Left ventricle myocardium superior (tissue), 1 donor: ENCODE measurements at places on chromosomes 2 and 18.

DNA sequence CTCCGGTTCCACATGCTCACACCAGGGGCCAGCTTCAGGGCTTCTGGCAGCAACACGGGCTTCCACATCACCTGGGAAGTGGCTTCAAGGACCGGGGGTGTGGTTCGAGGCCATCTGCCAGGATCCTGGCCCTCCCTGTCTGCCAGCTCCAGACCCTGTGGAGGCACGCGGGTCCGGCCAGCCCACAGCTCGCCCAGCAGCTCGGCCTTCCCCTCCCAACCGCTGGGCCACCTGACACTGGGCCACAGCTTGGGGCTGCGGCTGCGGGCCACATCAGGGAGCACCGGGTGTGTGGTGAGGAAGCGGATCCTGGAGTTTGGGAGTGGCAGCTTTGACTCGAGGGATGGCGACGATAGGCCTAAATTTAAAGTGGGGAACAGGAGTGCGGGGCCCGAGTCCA is 7.0 kb downstream of the C2orf81 start:
- no peak for DNase-seq

GRCh38 chr2:241129086-241129871 is 20.0 kb downstream of the PASK start:
- no peak for DNase-seq

GRCh38 chr2:221568299-221568698 is 3.8 kb downstream of the EPHA4 start:
- DNase-seq: no peak

- no peak for DNase-seq
Observed at GRCh38 chr2:151614606-151615306, 119.5 kb downstream of the NEB start.

- DNase-seq: no peak
Observed at GRCh38 chr2:65456886-65457285, 24.5 kb upstream of the SPRED2 start.

- DNase-seq: peak; percentile 56
Observed at GRCh38 chr2:215269397-215270117, 42.3 kb upstream of the ATIC start.

GRCh38 chr2:69776886-69777785 is 35.2 kb downstream of the ANXA4 start:
- no peak for DNase-seq

- no peak for DNase-seq
Observed at GRCh38 chr2:124804014-124804940, 779.2 kb downstream of the CNTNAP5 start.

- no peak for DNase-seq
Observed at GRCh38 chr2:119753041-119753929, 6.4 kb upstream of the PTPN4 start.

- no peak for DNase-seq
Observed at GRCh38 chr2:47039913-47040562, 115.1 kb downstream of the STPG4 start.

DNA sequence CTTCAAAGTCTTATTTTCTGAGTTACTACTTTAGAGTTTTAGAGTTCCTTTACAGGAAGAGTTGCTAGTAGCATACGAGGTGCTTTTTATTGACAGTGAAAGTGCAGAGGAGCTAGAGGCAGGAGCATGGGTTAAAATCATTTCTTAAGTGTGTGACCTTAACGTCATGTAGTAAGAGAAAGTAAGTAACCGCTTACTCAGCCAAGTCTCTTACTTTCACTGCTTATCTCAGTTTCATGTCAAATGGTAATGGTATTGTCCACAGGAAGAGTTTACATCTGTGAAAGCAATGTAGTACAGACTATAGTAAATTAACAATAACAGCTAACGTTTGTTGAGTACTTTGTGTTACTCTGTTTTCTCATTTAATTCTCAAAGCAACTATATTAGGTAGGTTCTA is 12.6 kb downstream of the NDUFAF7 start:
- no peak for DNase-seq

GRCh38 chr2:126753501-126754212 is 97.7 kb downstream of the GYPC start:
- no peak for DNase-seq

DNA sequence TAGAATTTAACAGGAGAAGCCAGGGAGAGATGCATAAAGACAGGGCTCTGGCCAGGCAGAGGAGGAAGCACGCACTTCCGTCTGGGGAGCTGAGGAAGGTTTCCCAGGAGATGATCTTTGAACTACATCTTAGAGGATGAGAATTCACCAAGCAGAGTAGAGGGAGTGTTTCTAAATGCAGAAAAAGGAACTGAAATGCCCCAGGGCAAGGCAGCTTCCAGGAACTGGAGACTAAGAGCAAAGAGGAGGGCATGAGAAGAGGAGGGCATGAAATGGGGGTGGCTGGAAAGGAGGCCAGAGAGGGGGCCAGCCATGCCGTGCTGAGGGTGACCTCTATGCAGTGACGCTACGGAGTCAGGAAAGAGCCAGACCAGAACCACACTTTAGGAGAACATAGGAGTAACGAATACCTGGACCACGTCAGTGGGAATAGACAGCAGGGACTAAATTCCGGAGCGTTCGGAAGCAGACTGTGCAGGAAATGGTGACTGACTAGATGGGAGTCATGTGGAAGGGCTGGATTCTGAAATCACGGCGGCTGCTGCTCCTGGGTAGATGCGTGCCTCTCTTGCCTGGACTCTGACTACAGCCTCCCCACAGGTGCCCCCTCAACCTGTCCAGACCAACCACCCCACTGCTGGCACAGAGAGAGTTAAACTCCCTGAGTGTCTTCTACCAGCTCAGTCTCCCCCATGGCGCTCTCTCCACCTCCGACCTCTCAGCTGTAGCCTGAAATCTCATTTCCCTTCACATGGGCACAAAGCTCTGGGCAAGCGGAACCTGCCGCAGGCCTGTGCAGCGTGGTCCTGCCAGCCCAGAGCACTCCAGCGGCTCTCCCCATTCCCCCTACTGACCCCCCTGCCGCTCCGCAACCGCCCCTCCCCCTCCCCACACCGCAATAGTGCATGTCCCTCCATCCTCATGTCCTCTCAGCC is 87.0 kb upstream of the RTN4 start:
- DNase-seq: peak; percentile 30

DNA sequence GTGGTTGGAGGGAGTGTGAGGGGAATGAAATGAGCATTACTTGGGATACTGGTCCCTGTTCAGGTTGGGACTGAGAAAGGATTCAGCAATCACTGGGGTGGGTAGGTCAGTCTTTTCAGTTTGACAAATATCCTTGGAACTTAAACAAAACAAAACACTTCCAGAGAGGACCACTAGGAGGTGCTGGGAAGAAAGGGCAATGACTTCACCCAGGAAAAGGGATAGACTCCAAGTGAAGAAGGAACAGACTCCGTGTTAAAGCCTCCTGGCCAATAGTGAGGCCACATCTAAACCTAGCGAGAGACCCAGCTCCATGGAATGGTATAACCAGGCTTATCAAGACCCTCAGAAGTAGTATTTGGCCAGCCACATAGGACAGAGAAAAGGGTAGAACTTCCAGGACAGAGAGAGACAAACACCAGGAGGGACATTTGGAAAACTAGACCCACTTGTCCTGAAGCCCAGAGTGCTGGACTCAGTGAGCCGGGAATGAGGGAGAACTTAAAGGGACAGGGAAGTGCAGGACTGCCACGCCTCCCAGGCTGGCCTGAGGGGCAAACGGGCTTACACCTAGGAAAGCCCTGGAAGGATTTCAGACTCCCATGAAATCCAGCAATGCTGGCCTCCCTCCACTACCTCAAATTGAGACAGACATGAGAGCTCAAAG is 19.6 kb upstream of the KCNG3 start:
- DNase-seq: no peak

DNA sequence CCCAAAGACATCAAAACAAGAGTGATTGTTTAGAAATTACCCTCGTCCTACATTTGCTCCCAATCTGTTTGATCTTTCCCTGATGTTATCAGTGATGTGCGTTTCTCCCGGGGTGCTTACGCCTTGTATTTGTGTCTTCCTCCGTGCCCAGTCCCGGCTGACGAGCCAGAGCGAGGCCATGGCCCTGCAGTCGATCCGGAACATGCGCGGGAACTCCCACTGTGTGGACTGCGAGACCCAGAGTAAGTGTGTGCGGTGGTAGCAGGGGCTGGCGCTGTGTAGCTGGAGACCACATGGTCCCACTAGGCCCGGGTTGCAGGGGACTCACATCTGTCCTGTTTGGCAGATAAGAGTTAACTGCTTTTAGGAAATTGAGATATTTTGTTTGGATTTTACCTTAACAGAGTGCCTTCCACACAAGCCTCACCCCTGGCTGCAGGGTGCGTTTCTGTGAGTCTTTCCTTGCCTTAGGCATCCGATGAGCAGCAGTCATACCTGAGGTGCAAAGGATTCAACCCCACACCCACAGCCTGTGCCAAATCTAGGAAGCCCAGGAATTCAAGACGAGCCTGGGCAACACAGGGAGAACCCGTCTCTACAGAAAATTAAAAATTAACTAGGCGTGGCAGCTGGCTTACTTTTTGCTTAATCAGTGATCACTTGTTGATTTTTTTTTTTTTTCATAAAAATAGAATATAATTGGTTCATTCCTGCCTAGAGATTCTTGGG is 127.4 kb downstream of the GBX2 start:
- DNase-seq: no peak

GRCh38 chr2:99688699-99689098 is 198.9 kb upstream of the REV1 start:
- no peak for DNase-seq

DNA sequence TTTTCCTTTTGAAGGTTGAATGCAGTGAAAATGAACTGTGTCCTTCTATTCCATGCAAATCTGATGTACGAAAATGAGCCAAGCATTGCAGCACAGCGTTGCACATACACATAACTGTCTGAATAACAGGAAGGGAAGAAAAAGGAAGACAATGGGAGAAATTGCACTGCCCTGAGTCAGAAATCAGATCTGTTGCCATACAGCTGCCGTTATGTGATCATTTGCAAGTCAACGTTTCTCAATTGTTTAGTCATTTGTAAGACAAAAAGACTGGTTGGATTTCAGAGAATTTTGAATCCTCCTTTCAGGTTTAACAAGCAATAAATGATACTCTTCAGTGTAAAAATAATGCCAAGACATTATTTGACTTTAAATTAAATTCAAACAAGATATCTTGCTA is 284.1 kb downstream of the DSEL start:
- no peak for DNase-seq

DNA sequence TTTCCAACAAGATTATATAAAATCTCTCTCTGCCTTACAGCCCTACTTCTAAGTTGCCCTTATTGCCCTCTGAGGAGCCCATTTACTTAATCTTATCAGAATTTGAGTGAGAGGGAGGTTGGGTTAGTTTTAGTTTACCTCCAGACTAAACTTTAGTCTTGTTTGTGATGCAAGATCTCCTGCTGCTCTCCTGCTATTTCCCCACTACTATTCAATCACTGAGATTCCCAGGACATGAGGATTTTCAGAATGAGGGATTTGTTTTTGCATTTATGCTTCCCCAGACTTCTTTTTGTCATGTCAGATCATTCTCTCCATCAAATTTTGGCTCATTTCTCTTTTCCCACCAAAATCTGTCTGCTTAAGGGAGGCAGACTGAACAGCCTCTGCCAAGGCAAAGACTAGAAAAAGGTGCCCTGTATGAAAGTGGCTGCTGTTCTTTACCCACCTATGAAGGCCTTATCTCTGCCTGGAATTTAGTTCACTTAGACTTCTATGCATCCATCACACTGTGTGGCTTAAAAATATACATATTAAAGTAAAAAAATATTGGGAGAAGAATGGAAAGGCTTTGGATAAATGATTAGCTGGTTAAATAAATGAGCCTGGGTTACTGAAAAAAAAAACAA is 401.3 kb downstream of the PID1 start:
- no peak for DNase-seq

DNA sequence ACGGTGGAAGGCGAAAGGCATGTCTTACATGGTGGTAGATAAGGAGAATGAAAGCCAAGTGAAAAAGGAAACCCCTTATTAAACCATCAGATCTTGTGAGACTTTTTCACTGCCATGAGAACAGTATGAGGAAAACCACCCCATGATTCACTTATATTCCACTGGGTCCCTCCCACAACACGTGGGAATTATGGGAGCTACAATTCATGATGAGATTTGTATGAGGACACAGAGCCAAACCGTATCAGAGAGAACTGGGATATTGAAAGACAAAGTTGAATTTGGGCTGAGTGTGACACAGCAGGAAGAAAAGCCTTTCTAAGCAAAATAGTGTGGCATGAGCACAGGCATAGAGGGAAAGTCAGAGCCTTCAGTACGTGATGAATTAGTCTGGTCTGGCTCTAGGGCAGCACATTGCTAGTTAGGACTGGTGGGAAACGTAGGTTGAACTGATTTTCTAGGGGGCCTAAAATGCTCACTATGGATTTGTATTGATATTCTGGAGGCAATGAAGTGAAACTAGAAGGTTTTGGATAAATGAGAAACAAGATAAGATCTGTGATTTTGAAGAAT is 84.8 kb upstream of the RND3 start:
- DNase-seq: no peak

DNA sequence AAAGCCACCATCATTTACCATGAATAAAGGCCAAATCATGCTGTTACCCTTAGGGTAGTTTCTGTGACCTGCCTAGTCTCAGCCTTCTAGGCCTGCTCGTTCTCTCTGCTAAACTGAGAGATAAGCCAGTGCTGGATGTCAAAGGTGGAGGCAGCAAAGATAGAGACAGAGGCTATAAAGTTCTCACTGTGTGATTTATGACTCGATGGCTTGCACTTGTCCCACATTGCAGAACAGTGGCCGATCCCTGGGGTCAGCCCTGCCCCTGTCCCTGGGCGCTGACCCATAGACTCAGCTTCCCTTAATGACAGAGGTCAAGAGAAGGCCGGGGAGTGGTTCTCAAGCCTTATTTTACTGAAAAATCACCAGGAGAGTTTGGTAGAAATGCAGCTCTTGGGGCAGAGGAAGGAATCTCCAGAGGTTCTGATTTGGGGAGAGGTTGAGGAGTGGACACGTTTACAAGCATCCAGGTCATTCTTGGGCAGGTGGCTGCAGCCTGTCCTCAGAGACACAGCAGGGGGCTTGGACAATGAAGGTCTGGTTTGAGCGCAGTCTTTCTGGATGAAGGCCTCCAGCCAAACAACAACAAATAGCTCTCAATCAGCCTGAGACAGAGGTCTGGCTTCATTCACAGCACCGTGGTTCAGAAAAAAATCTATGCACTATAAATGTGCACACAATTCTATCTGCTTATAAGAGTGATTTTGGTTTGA is 143.5 kb downstream of the ACKR3 start:
- no peak for DNase-seq

DNA sequence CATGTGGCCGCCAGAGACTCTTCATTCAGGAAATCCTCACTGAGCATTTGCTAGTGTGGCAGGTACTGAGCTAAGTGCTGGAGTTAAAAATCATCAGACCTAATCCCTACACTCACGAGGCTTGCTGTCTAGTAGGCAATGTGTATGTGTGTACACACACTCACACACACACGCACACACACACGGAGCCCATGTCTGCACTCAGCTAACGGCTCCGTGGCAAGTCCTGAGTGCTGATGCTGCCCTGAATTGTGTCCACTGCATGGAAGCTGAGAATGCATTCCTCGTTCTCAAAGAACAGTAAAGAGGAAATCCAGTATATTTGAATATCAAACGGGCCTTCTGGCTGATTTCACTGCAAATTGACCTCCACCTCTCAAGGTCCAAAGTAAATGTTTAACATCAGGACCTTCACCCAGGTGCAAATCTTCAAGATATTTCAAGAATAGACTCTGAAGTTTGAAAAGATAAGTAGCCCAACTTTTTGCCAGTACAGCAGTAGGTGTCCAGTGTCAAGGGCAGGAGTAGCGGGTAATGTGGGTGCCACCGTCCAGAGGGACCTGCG is 136.1 kb upstream of the TTC39C start:
- DNase-seq: no peak

- no peak for DNase-seq
Observed at GRCh38 chr2:147100406-147101035, 744.3 kb upstream of the ACVR2A start.

GRCh38 chr18:62964432-62964831 is 249.1 kb downstream of the PHLPP1 start:
- DNase-seq: no peak
